Hippocampal formation (tissue), 2 donors: ENCODE measurements at places on chromosomes 2 and 18.

DNA sequence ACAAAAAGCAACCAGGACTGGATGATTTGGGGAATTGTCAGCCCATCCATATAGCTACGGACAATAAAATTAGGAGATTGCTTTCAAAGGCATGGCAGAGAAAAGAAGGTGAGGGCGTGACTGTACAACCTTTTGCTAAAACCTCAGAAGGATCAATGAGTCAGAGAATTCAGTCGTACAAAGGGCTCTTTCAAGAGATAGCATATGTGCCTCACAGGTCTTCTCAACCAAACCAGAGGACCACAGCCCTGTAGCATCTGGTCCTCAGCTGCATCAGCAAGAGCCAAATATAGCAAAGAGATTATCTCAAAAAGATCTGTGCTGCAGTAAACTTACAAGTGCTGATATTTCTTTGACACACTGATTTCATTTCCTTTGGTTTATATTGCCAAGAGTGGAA is 149.9 kb upstream of the RAB6C start:
- DNase-seq = no peak

GRCh38 chr2:132797556-132797955 is 127.6 kb upstream of the LYPD1 start:
- no peak for DNase-seq

DNA sequence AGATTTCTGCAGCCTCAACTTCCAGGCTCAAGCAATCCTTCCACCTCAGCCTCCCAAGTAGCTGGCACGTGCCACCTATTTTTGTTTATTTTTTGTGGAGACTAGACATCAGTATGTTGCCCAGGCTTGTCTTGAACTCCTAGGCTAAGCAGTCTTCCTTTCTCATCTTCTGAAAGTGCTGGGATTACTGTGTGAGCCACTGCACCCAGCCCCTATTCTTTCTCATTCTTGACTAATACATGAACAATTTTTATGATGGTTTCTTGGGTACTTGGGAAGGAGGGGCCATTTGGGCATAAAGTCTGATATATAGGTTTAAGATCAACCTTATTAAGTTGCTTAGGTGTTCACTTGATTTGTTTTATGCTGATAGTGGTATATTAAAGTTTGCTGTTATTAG is 26.2 kb downstream of the EPC2 start:
- no peak for DNase-seq

- DNase-seq = no peak
Observed at GRCh38 chr2:9738062-9738461, 105.2 kb upstream of the TAF1B start.

GRCh38 chr2:40343902-40344301 is 108.0 kb downstream of the SLC8A1 start:
- no peak for DNase-seq

GRCh38 chr2:48578313-48578712 is 39.3 kb upstream of the GTF2A1L start:
- no peak for DNase-seq

DNA sequence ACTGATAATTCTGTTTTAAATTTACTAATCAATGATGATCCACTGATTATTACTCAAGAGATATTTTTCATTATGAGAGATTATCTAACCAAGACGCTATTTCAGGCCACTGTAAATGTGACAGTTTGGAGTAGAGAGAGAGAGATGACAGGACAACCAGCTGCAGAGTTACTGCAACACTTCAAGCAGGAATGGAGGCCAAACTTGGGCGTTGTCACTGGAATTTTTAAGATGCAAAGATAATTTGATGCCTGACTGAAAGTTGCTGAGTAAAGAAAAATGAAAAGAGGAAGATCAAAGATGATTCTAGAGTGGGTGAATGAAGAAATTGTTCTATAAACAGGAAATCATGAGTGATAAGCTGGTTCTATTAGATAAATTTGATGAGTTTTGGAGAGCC is 1302.1 kb upstream of the TMEFF2 start:
- DNase-seq = no peak

DNA sequence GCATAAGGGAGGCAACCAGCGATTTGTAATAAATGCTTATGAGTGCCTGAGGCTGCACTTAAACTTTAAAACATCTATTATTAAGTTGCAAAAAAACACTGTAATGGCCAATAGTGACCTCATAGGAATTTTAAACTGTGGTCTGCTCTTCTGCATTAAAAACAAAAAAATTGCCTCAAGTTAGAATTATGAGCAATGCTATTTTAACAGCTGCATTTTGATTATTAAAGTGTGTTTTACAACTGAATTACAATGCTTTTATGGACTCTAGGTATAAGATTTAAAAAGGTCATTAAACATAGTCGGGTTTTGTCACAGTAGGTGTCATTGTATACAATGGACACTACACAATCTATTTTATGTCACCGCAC is 528.7 kb upstream of the FANCL start:
- no peak for DNase-seq
